NCI-H1436 treated with DMSO at 0.1 percent for 48 hours (cell line): ENCODE measurements at places on chromosomes 16 and 17.

- no peak for DNase-seq
Observed at GRCh38 chr17:5631958-5632590, 47.8 kb upstream of the NLRP1 start.

- DNase-seq = no peak
Observed at GRCh38 chr17:75341784-75342486, 52.7 kb upstream of the SLC25A19 start.

DNA sequence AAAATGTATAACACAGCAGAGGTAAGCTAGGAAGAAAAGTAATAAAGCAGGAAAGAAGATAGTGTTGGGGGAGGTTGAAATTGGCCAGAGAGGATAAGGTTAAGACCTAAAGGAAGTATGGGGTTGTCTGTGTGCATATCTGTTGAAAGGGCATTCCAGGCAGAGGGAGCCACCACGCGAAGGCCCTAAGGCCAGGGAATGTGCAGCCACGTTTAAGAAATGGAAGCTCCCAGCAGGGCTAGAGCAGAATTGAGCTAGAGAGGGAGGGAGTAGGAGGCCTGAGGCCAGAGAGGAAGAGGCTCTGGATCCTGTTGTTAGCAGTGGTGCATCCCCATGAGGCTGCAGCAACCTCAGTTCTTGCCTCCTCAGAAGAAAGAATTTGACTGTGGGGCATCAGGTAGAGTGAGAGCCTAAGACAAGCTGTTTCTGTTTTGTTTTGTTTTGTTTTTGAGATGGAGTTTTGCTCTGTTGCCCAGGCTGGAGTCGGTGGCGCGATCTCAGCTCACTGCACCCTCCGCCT, 59.0 kb upstream of the CACNG5 start:
- DNase-seq = no peak

- DNase-seq = no peak
Observed at GRCh38 chr17:79950751-79951150, 84.9 kb downstream of the TBC1D16 start.

GRCh38 chr17:40194821-40195220, 17.6 kb downstream of the RAPGEFL1 start:
- no peak for DNase-seq

GRCh38 chr16:73480381-73480780, 432.5 kb upstream of the ZFHX3 start:
- DNase-seq = no peak

DNA sequence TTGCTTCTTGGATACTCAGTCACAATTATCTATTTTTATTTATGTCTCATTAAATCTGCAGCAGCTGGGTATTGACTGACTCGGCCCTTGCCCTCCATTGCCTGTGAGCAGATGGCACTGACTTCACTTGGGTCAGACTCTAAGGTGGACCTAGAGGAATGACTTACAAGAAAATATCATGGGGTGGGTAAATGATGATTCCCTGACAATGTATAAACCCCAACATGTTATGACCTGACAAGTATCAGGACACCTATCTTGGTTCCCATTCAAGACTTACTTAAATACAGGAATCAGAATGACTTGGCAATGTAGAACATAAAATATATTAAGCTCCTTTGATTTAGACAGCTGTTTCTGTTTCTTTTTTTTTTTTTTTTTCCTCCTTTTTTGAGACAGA, 953.5 kb downstream of the CDH11 start:
- DNase-seq = no peak

GRCh38 chr17:59751955-59752413, 44.5 kb downstream of the VMP1 start:
- no peak for DNase-seq

GRCh38 chr17:76685846-76686245, 24.9 kb downstream of the MXRA7 start:
- no peak for DNase-seq

- DNase-seq = peak; percentile 48
Observed at GRCh38 chr16:84574191-84574590, 43.7 kb downstream of the COTL1 start.

GRCh38 chr16:24007391-24007790, 171.6 kb downstream of the PRKCB start:
- DNase-seq = no peak

DNA sequence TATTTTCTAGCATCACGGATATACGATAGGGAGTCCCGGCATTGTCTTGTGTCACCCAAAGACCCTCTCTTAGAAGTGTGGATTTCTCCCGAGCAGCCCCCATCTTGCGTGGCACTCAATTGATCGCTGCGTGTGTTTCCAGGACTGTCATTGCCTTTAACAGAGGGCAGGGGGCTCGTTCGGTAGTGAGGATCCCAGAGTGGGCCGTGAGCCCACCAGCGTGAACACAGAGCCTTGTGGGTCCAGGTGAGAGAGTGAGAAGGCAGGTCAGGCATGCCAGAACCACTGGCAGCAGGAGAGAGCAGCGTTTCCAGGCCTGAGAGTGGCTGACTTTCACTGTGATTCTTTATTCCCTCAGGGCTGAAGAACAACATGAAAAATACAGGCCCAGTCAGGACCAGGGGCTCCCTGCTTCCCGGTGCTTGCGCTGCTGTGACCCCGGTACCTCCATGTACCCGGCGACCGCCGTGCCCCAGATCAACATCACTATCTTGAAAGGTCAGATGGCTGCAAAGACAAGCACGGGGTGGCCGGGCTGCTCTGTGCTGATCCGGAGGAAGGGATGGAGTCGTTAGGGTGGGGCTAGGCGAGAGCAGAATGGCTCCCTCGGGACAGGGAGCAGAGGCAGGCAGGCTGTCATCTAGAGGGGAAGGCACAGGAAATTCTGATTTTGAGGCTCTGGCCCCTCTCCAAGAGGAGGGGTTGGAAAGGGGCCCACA, 22.4 kb downstream of the C1QTNF1 start:
- no peak for DNase-seq

GRCh38 chr16:50446861-50447260, 78.1 kb upstream of the BRD7 start:
- DNase-seq = no peak

DNA sequence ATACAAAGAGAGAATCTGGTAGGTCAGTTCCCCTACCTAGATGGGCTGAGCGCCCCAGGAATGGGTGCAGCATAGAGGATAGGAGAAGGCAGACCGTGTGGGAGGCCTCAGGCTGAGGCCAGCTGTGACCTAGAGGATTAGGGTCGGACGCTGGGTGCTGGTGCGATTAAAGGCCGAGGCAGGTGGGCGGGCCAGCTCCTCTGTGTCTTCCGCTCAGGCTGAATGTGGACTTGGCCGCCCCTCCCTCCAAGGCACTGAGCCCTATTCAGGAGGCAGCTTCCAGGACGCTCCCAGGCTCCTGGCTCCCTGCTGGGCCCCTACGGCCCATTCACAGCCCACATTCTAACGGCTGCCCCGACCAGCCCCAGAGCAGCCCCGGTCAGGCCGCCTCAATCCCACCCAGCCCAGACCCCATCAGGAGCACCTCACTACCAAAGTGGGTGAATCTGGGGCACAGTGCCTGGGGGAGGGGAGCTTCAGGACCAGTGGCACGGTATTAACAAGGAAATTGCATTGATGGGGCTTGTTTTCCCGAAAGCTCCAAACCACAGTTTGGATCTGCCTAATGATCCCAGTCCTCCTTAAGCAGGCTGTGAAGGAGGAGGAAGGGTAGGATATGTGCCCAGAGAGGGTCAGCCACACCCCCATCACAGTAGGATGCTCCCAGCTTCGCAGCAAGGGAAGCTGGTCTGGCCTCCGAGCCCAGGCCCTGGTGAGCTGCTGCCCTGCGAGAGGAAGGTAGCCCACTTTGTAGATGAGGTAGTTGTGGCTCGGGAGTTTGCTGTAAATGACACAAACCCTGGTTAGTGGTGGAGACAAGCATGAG, 14.5 kb downstream of the RHBDL3 start:
- no peak for DNase-seq

DNA sequence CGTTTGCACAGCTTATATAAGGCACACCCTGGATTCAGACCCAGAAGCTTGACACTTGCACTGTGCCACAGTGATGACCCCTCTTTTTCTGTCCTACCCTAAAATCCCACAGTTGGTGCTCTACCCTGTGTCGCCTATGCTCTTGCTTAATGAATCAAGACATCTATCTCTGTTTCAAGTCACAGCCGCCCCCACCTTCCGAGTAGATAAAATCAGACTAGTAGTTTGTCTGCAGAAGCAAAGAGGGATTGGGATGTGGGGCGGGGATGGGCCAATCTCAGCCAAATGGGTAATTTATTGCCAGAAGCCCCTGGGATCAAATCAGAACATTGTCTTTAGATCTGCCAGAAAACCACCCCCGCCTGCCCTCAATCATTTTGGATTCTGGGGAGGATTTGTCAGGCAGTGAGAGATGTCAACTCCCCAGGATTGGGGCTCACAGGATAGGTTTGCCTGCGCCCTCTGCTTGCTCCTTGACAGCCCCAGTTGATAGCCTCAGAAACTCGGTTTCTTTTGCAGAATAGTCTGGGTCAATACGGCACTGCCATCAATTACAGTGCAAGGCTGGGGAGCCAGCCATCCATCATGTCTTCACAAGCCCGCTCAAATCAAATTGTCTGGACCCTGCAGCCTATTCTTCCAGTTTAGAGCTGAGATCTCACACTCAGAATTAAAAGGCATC, 520.8 kb downstream of the GRIN2A start:
- DNase-seq = no peak

DNA sequence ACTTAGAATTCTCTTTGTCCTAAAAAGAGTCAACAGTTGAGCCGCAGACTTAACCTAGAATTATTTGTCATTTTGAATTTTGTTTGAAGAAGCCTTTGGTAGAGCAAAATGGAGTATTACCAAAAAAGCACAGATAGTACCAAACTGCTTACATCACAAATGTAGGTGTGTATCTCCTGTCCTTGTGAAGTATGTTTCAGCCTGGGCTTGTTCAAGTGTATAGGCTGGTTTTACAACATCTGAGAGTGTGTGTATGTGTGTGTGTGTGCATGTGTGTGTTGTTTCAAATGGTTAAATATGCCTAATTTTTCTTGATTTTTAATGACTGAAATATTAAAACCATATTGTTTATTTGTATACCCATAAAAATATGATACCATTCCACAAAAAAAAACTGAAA, 188.7 kb upstream of the AXIN2 start:
- DNase-seq = no peak

DNA sequence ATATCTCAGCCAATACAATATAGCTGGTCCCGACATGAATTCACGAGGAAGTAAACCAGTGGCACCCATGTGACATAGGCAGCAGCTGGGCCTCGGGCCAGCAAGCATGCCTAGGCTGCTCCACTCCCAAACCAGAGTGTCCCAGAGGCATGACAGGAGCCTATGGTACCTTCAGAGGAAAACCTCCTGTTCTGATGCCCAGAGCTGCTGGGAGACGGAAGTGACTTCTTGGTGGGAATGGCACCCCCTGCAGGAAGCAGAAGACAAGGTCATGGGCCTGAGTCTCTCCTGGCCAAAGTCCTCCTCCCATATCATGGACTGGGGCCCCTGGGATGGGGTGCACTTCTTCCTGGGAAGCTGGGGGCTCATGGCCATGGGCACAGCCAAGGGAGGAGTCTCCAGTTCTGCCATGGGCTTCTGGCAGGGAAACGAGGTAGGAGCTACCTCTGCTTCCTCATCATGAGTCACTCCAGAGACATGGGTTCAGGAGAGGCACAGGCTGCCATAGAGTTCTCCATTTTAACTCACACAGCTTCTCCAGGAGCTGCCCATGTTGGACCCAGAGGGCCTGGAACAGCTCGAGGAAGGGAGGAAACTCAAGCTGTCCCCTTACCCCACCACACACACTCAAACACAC, 13.4 kb downstream of the FBF1 start:
- DNase-seq = no peak

- no peak for DNase-seq
Observed at GRCh38 chr16:72837846-72838585, 209.9 kb downstream of the ZFHX3 start.

- no peak for DNase-seq
Observed at GRCh38 chr16:56860226-56861020, 4.6 kb upstream of the SLC12A3 start.

GRCh38 chr16:22844416-22844815, 30.5 kb downstream of the HS3ST2 start:
- no peak for DNase-seq

- no peak for DNase-seq
Observed at GRCh38 chr17:35807371-35808144, 1.7 kb upstream of the TAF15 start.

GRCh38 chr16:11743308-11744074, 834 bp upstream of the TXNDC11 start:
- DNase-seq = no peak

DNA sequence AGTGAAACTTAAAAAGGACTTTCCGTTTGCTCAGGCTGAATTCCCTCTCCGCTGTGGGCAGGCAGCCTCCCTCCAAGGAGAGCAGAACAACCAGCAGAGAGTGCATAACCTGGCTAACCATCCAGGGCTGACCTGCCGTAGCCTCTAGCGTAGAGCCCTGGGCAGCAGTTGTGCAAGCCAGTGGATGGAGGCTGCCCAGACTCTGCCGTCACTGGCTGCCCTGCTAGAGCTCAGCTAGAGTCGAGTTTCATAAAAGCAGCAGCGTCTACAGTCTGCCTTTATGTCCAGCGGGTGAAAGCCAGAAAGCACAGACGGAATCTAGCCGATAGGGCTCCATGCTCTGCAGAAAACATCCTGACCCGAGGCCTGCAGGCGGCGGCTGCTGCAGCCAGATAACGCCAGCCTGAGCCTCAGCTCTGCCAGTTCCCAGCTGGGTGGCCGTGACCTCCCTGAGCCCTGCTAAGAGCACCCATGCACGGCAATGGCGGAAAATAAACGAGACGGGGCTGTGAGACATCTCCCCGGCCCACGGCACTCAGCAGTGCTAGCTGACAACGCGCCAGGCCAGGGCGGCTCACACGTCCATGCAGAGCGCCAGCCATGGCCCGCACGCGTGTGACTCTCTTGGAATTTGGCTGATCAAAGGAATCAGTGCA, 231.3 kb downstream of the ENGASE start:
- DNase-seq = no peak

- no peak for DNase-seq
Observed at GRCh38 chr17:46791531-46791930, 27.0 kb downstream of the WNT3 start.

GRCh38 chr16:11583889-11584565, 2.7 kb downstream of the LITAF start:
- no peak for DNase-seq

- DNase-seq = no peak
Observed at GRCh38 chr16:50571786-50572185, 23.6 kb downstream of the NKD1 start.

DNA sequence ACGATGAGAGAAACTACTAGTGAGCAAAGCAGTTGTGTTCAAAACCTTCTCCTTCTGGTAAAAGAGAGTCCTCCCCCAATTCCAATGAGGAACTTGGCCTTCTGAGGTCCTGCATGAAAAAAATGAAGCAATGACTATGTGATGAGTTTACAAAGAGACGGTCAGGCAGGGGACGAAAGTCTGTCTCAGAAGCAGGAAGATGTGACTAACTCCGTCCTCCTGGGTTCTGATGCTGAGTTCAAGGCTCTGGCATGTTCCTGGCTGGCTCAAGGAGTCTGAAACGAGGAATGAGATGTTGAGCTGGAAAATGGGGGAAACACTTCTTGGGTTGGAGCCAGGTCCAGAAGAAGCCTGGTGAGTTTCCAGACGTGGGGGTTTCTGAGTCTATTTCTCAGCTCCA, 129.6 kb downstream of the CPPED1 start:
- DNase-seq = no peak
